Tongue (tissue), 3 donors: ENCODE measurements at places on chromosomes 2 and 18. TPM values are rescaled to one million over a fixed set of nuclear protein-coding genes. Genes with fewer than 3 reads are reported as not detected.

The SFT2D3 gene
- 11.6 TPM for total RNA-seq

The CTAGE1 gene
- total RNA-seq = not detected

The MARCHF4 gene
- not detected for total RNA-seq

The ERMN gene
- total RNA-seq = not detected

- no peak for DNase-seq
These were observed 139.0 kb upstream of the LINC00305 start for GRCh38 chr18:64287926-64288325.

DNA sequence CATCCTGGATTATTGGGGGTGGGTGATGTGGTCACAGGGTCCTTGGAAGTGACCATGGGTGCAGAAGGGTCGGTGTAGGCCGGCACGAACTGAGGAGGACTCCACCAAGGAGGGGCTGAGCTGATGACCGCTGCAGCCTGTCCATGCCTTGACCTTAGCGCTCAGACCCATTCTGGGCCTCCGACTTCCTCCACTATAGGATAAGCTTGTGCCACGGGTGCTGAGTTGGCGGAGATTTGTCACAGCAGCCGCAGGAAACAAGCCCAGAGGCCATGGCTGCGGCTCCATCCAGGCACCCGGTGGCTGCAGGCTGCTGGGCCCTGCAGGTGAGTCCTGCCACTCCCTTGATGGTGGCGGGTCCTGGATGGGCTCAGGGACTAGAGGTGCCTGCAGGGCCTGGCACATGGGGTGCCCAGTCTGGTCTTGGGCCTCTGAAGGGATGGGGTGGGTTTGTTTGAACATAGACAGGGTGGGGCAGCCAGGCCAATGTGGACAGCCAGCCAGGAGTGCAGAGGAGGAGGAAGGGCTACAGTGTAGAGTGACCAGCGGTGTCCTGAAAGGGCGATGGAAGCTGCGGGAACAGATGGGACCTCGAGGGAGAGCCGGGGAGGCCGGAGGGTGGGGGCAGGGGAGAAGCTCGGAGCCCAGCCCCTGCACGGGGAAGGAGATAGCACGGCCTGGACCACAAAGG lies 84.8 kb downstream of the SEPTIN10 start:
- DNase-seq = no peak

GRCh38 chr18:70072678-70073077 lies 125.0 kb upstream of the CD226 start:
- DNase-seq = peak; percentile 43

DNA sequence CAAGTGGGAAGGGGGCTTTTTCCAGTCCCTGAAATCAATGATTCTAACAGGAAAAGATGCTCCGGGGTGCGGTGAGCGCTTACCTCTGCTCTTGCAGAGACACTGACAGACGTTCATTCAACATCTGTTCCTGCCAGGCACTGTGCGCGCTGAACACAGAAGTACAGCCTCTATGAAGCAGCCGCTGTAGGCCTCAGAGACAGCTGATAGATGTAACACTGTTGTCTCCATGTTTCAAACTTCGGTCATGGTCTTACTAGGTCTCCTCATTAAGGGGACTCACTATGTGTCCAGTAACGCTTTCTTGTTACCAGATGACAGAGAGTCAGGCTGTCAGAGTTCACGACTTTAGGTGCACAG lies 649 bp upstream of the CLIP4 start:
- DNase-seq = peak; percentile 54

DNA sequence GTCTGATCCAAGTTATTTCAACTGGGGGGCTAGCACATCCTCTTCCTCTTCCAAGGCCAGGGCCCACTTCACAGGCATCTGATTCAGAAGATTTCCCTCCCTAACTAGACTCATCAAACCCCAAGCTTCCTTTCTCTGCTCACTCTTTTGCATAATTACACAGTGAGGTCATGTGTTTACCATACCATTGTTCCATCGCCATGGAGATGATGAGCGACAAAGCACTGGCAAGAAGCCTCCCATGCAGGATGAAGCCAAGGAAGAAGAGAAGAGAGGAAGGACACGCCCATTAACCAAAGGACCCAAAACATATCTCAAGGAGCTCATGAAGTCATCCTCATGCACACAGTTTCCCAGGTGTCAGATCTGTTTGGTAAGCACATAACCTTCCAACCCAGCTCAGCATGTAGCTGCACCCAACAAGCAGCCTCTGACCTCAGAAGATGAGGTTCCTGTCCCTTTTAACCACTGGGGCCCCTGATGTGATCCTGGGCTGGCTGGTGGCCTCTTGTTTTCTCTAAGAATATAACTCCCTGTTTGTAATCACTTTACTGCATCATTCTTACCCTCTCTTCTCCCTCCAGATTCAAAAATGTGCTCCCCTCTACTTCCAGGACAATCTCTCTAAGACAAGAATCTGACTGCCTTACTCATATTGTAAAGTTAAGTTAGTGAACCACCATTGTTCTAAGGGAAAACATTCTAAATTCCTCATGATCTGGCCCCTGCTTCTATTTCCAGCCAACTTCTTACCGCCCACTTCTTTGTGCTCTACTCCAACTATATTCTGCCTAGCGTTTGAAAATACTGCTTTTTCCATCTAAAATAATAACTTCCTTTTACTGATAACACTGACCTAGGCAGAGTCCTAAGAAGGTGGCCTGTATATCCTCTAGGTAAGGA lies 190.1 kb downstream of the TTC32 start:
- peak; percentile 86 for DNase-seq

DNA sequence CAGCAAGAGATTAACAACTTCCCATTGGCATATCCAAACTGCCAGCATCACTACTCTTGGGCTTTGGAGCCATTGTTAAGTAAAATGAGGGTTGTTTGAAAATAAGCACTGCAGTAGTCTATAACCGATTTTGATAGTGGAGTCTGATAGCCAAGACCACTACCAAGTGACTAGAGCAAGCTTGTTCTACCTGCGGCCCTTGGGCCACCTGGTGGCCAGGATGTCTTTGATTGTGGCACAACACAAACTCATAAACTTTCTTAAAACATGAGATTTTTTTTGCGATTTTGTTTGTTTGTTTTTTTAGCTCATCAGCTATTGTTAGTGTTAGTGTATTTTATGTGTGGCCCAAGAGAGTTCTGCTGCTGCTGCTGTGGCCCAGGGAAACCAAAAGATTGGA lies 11.0 kb downstream of the UBE2E3 start:
- DNase-seq = no peak

- DNase-seq = no peak
These were observed 70.0 kb downstream of the HDAC4 start for GRCh38 chr2:239330836-239331235.

GRCh38 chr2:224271617-224272236 lies 130.2 kb downstream of the FAM124B start:
- DNase-seq = peak; percentile 39

GRCh38 chr2:151730262-151730975 lies 3.9 kb downstream of the NEB start:
- peak; percentile 57 for DNase-seq

DNA sequence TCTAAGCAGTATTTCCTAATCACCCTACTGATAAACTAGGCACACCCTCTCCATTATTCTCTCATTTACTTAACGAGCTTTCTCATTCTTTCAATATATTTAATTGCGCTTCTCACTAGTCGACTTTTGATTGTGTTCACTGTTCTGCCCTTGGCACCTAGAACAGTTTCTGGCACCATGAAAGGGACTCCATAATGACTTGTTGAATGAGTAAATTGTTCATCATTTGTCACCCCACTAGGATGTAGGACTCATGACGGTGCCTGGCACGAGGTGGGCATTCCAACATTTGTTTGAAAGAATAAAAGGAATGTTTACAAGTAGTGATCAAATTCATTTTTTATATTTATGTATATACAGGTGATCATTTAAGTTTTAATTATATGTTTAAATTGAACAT lies 123.7 kb downstream of the DIS3L2 start:
- no peak for DNase-seq

- no peak for DNase-seq
These were observed 41.3 kb downstream of the TMEM18 start for GRCh38 chr2:635687-636621.
